ENCODE measurements at places on chromosomes 11 and 22. TPM values are rescaled to one million over a fixed set of nuclear protein-coding genes. Genes with fewer than 3 reads are reported as not detected.
A peak's percentile ranks its signal among the peaks of the same experiment; 100 is the strongest.

OR4S1 gene
- total RNA-seq = not detected

DNA sequence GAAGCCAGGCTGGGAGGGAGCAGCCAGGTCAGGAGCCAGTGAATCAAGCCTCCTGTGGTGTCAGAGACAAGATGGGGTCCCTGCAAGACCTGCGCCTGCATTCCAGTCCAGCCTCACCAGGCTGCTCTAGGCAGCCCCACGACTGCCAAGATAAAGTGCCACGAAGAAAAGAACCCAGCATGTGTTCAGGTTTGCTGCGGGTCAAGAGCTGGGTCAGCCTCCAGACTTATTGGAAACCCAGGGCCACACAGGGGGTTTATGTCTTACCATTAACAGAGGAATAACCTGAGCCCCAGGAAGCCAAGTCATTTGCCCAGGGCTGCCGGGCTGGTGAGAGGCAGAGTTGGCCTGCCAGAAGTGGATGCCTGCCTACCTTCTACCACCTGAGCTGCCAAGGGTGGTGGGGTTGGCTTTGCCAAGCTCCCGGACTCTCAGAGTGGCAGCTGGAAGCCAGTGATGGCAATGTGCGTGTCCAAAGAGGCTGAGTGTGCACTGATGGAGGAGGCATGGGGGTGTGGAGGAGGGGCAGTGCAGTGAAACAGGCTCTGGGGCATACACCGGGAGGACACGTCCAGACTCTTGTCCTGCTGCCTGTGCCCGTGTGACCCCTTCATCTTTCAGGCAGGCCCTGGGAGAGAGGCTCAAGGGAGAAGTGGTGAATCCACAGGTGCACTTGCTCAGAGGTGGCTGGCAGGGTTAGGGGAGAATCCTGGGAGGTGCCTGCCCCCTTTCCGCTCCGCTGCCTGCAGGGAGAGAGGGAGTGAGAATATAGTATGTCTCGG is 1.7 kb downstream of the RASD2 start:
- DNase-seq = no peak
- no peak overlapping the region for H3K4me3 ChIP-seq
- no peaks in the 10 kb centered on the region for H3K36me3 ChIP-seq
- peaks cover 11% of the 10 kb centered on the region for H3K27me3 ChIP-seq
- H3K4me1 ChIP-seq = peaks cover 15% of the 10 kb centered on the region
- no peak overlapping the region for H3K27ac ChIP-seq

DNA sequence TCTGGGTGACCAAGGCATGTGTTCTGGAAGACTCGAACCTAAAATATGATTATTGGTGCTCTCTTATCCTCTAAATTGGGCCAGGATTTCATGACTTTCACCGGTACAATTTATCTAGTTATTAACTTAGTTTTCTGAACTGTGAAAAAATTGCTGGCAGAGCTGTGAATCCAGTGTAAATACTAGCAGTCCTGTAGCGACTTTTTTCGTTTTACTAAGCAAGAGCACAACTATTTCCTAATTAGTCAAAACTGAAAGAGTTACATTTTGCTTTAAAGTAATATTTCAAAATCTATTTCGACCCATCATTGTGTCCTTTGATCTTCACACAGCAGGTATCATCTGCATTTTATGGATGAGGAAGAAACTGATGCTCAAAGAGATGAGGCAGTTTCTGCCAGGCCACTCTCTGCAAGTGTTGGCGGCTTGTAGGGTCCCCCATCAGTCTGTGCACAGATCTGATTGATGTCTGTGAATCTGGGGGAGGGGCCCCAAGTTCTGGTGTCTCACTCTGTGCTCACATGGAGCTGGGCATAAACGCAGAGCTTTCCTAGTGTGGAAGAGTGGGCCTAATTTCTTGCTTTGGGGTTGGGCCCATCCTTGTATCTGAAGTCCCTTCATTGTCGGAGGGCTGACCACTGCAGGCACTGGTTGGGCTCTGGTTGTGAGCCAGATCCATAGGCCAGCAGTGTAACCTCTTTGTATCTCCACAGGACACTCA is 1.4 kb upstream of the TRMT2A start:
- peak; percentile 95 for DNase-seq
- H3K4me1 ChIP-seq = peaks cover 20% of the 10 kb centered on the region
- H3K36me3 ChIP-seq = peaks cover 48% of the 10 kb centered on the region
- H3K4me3 ChIP-seq = peak overlapping the region; percentile 99
- peak overlapping the region; percentile 29 for H3K27ac ChIP-seq

DNA sequence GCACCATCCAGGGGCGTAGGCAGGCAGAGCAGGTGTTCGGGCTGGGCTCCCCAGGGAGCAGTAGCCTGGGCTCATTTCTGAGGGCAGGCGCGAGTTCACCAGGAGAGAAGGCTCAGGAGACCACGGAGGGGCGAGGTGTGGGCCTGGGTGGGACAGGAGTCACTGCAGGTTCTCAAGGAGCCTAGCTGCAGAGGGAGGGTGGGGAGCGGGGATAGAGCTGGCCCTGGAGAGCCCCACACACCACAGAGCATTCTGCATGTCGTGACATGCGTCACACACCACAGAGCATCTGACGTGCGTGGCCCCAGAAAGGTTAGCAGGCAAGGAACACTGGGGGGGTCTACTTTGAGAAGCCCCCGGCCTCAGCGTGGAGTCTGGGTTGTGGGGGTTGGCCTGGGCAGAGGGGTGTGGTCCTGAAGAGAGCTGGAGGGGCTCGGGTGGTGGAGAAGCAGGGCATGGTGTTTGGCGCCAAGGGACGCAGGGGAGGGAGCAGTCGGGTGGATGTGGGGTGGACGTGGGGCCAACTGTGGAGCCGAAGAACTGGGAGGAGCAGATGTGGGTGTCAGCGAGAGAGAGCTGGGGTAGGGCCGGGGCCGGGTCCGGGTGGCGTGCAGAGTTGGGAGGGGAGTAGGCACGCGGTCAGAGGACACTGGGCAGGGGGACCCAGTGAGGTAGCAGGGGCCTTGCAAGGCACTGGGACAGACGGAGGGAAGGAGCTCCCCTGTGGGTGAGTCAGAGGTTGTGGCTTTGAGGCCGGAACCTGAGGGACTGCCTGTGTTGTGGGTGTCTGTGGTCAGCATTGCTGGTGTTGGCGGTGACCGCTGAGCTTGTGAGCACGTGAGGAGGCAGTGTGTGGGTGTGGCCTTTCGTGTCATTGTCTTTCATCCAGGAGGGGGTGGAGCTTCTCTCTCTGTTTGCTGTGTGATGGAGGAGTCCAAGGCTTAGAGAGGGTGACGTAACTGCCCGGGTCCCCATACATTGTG is 25.5 kb downstream of the CTTN start:
- H3K27ac ChIP-seq = peak overlapping the region; percentile 62
- DNase-seq = peak; percentile 98
- no peak overlapping the region for H3K4me3 ChIP-seq
- H3K27me3 ChIP-seq = no peaks in the 10 kb centered on the region

DNA sequence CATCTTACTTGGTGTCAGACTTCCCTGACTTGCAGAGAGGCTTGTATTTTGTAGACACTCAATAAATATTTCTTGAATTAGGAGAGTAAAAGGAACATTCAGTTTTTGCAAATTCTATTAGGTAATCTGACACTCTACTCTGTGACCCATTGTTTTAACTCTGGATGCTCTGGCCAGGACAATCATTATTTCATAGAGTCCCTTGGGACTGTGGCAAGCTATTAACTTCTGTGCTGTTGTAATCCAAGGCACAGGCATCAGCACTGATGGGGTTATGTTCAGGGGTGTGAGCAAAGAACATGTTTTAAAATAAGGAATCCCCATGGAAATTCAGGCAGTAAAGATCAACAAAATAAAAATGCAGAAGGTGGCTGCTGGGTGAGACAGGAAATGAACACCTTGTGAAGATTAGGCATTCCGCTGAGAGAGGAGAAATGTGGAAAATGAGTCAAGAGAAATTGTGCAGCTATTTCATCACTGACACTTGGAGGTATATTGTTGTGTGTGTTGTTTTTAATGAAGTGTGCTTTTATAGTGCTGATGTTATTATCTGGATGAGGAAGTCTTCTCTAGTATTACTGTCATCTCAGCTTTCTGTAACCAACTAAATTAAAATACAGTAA is 175.2 kb downstream of the WNT11 start:
- H3K4me3 ChIP-seq = no peak overlapping the region
- no peaks in the 10 kb centered on the region for H3K36me3 ChIP-seq
- peaks cover 31% of the 10 kb centered on the region for H3K4me1 ChIP-seq
- peak overlapping the region; percentile 57 for H3K27ac ChIP-seq
- no peak for DNase-seq

Data from osteoblast (primary cell).